ENCODE measurements at places on chromosomes 7 and 10.

DNA sequence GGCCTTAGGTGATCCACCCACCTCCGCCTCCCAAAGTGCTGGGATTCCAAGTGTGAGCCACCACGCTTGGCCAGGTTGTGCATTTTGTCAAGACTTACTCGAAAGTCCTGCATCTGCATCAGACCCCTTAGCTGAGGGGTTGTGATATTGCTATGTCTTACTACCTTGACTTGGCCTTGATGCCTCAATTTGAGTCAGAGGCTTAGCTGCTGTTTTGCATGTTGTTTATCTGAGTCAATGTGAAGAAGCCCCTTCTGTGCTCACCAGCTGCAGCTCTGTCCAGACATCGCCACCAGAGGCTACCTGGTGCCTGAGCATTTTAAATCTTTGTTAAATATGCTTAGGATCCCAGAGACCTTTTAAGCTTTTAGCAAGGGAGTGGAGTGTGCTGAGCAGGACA lies 18.1 kb downstream of the UBE2D4 start:
- no peak for DNase-seq

GRCh38 chr7:82264783-82265305 lies 178.7 kb downstream of the CACNA2D1 start:
- no peak for DNase-seq

- DNase-seq: no peak
Measured at GRCh38 chr10:130767116-130767730, 544.3 kb downstream of the TCERG1L start.

DNA sequence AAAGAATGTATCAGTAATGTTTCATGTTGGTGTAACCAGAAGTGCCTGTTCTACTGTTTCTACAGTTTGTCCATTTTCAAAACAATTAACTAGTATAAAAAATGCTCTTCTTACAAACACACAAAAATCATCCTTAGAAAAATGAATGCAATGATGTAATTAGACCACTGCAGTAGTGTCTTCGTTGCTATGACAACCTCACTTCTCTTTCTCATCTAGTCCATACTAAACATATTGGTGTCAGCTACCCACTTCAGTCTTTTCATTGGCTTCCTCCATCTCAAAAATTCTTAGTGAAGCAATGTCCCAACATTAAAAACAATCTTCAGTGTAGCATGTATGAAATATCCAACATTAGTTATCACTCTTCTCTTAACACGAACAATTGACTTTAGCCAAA lies 1265.8 kb downstream of the REEP3 start:
- no peak for DNase-seq

- DNase-seq: no peak
Measured at GRCh38 chr7:6237011-6237410, 35.4 kb downstream of the CYTH3 start.

DNA sequence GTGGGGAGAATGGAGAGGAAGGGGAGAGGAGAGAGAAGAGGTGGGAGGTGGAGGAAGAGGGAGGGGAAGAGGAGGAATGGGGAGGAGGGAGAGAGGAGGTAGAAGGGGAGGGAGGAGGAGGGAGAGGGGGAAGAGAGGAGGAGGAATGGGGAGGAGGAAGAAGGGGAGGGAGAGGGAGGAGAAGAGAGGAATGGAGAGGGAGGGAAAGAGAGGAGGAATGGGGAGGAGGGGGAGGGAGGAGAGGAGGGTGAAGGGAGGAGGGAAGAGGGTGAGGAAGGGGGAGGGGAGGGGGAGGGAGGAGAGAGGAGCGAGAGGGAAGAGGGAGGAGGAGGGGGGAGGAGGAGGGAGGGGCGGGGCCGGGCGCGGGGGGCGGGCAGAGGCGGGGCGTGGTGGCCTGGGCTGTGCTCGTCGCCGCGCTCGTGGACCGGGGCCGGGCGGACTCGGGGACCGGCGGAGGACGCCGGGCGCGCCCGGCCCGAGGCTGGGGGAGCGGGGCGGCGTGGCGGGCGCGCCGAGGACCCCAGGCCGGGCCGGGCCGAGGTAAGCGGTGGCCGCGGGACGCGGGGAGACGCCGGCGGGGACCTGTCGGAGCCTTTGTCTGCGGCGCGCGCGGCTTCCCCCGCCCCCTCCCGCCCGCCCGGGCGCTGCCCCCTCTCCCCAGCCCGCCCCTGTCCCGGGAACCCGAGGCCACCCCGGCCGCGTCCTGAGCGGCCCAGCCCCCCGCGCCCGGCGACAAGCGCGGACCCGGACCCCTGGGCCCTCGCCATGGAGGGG lies at the start of gene SLC29A4:
Gene SLC29A4, plus strand, starts transcription at position 401 of the 774 bp plus-strand sequence. CDS start 4,874 bp downstream, outside the sequence.
- DNase-seq: peak; percentile 50

DNA sequence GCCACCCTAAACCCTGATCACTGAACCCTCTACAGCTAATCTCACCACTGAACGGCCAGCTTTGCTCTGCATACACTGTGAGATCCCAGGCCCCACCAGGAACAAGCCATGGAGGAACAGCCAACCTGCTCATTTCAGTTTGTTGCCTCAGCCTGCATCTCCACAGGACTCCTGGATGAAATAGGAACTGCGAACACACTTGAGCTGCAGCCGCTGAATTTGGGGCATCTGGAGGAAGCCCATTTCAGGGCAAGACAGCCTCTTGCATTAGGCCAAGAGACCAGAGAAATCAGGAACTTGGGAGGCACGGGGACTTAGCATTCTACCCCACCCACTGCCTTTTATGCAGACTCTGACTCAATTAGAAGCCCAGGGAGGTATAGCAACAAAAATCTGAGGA lies 14.5 kb upstream of the EGR2 start:
- no peak for DNase-seq

GRCh38 chr7:102426268-102427018 lies 6.9 kb upstream of the ORAI2 start:
- DNase-seq: no peak

GRCh38 chr7:891805-892204 lies 15.5 kb downstream of the GET4 start:
- DNase-seq: no peak

GRCh38 chr7:20162665-20163064 lies 54.5 kb downstream of the MACC1 start:
- no peak for DNase-seq

DNA sequence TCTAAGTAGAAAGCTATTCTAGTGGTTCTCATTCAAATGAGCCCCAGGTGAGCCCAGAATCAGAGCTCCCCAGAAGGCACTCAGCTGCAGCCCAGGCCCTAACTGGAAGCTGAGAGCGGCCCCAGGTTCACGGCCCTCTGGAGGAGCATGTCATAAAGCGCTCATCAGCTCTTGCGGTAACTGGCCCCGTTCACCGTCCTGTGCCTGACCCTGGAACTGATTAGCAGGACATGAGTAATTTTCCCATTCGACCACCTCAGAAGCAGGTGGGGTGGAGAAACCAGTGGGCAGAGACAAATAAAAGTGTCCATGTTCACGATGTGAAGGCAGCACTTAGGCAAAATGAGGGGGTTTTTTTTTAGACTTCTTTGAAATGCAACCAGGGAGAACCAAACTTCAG lies 136.1 kb upstream of the LYZL2 start:
- no peak for DNase-seq

GRCh38 chr7:82359426-82359825 lies 84.2 kb downstream of the CACNA2D1 start:
- no peak for DNase-seq

- DNase-seq: no peak
Measured at GRCh38 chr7:41415471-41416207, 287.3 kb downstream of the INHBA start.

DNA sequence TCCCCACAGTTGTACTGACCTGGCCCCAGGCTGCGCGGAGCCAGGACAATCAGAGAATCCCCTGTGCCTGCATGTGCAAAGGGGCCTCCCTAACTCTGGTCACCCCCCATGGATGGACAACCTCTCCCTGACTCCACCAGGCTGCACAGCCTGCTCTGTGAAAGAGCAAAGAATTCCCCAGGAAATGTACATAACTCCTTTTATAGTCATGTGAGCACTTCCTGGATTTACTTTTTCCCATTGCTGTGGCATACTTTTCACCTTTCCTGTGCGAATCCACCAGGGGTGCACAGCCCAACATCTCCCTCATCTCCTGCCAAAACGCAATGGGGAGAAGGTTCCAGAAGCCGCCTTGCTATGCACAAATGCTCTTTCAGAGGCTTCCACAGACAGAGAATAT lies 27.9 kb downstream of the FGFR2 start:
- DNase-seq: no peak

DNA sequence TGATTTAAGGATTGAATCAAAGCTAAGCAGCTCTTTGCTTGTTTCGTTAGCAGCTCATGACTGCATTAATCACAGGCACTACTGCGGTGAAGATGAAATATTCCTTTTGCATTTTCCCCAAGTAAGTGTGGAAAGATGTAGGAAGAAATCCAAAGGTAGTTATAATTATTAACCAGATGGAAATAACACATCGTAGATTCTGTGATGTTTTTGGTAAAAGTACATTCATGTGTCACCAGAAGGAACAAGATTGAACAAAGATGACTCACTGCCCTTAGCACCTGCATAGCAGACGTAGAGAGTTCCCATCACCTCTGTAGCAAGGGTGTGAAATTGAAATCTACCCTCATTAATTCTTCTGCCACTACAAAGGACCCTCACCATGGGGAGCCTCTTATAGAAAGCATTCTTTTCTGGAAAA lies 37.1 kb downstream of the SMURF1 start:
- no peak for DNase-seq

DNA sequence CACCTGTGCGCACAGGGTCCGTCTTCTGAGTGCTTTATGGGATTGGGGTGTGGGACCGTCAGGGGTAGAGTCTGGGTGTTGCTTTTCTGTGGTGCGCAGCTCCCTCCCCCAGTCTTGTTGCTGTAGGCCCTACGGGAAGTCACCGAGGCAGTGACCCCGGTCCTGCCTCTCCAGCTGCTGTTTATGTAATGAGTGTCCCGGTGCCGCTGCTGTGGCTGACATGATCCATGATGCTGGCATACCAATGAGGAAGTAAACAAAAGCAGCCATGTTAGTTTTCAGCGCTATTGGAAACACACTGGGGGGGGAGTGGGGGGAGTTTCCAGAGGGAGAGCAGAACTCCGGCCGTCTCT lies 1.1 kb downstream of the TRIM8 start:
- DNase-seq: peak; percentile 84

- no peak for DNase-seq
Measured at GRCh38 chr10:125708971-125709503, 10.5 kb upstream of the EDRF1 start.

- DNase-seq: no peak
Measured at GRCh38 chr10:79995979-79996634, 47.2 kb upstream of the SFTPD start.

GRCh38 chr10:79127151-79127961 lies 58.6 kb downstream of the ZMIZ1 start:
- DNase-seq: peak; percentile 76

GRCh38 chr7:130008941-130009847 lies 42.0 kb downstream of the ZC3HC1 start:
- peak; percentile 81 for DNase-seq

DNA sequence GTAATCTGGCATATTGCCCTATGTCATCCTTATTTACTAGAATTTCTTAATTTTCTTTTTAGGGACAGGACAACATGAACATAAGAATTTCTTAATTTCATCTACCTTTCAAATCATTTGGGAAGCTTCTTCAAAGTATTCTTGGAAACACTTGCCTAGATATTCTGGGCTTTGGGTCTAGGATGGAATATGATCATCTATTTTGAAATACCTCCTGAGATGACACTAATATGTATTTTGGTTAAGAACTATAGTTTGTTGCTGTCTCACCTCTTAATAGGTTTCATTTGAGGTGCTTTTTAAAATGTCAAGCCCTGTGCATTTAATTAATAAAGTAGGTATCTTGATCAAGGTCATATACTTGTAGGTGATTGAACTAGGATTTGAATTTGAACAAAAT lies 49.1 kb downstream of the SEPTIN7 start:
- DNase-seq: no peak

All from EH (cell line).